ENCODE measurements at places on chromosomes 6 and 20.

DNA sequence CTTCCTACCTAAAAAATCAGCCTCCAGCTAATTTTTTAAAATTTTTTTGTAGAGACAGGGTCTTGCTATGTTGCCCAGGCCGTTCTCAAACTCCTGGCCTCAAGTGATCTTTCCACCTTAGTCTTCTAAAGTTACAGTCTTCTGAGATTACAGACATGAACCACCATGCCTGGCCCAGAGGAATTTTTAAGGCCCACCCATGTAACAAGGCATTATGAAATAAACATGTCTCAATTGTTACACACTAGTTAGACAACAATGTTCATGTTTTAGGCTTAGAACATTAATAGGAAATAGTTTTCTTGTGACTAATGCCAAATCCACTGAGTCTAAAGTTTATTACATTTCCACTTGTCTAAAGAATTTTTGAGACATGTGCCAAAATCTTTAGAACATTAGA lies 221.2 kb downstream of the LAMA2 start:
- peak; percentile 57 for DNase-seq

GRCh38 chr20:15854911-15855310 lies 718.3 kb downstream of the KIF16B start:
- no peak for DNase-seq

GRCh38 chr20:17530716-17531664 lies at the start of gene BFSP1:
Gene BFSP1, minus strand, starts transcription at chr20:17531379. Its CDS starts 50 bp downstream, at chr20:17531329.
- peak; percentile 63 for DNase-seq

- peak; percentile 97 for DNase-seq
These were observed at the start of gene MPC1 for GRCh38 chr6:166382933-166383801. Gene MPC1, minus strand, starts transcription at chr6:166382940. Its CDS starts 64 bp downstream, at chr6:166382876.
